ENCODE measurements at places on chromosomes 7 and 10.

GRCh38 chr10:44627591-44628354 lies 242.9 kb upstream of the CXCL12 start:
- DNase-seq = no peak

DNA sequence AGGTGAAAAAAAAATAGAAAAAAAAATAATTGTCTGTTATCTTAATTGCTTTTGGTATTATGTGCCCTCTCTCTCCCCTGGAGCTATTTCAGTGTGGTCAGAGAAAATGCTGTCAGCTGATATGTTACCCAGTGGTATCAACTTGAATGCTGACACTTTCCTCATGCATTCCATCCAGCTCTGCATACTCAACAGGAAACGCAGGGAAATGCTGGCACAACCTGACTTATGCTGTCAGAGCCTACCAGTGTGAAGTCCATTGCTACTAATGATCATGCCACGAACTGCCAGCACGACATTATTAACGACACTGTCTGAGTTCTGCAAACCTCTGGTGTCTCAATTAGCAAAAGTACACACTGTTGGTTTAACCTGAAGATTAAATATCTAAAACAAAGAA lies 182.8 kb downstream of the ZWINT start:
- no peak for DNase-seq

GRCh38 chr7:96426027-96426426 lies 104.1 kb upstream of the SLC25A13 start:
- DNase-seq = no peak

DNA sequence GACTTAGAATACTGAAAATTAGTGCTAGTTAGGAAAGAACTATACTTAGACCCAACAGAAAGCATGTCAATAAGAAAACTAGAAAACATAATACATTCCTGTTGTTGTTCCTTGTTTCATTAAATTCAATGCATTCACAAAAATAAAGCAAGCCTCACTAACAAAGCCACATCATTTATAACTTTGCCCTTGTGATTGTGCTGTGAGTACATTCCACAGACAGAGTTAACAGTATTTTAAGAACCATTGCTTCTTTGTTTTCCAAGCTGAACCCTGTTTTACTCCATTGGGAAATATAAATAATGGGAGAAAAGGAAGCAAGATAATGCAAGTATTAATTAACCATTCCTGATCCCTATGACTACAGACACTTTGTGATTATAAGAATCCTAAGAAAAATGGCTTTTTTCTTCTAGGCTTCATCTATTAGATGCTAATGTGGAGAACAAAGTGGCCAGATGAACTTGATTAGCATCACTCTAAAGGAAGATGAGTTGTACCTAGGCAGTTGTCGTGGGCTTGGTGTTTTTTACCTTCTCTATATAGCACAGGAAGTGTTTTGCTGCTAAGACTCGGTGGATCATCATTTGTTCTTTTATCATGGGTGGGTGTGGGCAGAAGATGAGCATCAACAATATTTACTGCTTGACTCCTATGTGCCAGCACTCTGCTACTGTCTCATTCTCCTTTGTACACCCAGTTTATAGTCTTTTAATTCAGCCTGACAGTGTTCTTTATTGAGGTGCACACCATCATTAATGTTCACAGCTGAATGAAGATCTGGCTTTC lies 34.2 kb upstream of the ZNRF2 start:
- DNase-seq = no peak

DNA sequence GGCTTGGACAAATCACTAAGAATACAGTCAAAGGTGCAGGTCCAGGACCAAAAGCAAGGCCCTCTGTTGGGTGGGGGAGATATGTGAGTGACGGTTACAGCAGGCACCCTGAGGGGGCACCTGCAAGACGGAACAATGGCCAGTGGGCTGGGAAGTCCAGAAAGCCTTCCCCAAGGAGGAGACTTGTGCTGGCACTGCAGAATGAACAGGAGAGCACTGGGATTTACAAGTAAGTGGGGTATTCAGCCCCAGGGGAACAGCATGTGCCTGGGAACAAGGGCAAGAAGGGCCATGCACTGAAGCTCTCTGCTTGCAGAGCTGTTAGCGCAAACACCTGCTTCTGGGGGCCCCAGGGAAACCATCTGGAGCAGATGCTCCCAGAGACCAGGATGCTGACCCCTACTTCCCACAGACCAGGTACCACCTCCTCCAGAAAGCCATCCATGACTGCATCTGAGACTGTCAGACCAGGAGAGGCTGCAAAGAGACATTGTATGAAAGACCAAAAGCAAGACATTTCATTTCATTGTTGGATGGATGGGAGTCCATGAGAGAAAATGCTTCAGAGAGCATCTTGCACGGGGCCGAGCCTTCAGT lies 24.6 kb upstream of the ZMIZ1 start:
- DNase-seq = no peak

- DNase-seq = no peak
Measured at GRCh38 chr7:7125963-7126362, 56.4 kb upstream of the C1GALT1 start.

DNA sequence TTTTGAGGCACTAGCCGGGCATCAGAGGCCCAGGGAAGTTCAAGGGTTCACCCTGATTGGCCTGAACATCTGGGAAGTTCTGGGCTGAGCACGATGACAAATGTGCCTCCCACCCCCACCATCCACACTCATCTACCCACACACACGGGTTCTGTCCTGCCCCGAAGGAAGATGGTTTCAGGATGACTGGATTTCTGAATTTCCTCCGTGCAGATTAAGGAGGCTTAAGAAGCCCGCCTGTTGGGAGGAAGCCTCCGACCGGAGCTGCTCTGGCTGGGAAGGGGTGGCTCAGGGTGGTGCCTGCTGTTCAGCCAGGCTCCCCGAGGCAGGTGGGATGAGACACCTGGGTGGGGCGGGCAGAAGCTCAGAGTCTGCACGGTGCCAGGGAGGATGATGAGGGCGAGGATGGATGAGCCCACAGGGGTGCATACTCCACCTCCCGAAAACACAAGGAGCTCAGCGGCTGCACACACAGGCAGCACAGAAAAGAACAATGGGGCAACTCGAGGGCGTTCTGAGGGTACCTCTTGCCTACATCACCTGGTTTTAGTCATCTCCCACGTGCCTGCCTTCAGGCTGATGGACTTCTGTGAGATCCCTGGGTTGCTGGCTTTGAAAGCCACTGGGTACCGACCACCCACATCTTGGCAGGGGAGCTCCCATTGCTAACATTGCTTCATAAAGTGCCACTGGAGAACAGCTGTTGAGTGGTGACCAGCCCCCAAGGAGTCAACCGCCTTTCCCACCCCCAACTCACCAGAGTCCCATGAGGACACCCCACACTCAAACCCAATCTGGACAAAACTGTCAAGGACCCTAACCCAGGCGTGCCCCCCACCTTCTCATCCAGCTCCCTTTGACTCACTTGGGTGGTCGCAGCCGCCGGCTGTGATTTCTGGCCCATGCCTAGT lies 41.2 kb downstream of the CALML3 start:
- no peak for DNase-seq

- no peak for DNase-seq
Measured at GRCh38 chr7:69864274-69864673, 266.0 kb downstream of the AUTS2 start.

DNA sequence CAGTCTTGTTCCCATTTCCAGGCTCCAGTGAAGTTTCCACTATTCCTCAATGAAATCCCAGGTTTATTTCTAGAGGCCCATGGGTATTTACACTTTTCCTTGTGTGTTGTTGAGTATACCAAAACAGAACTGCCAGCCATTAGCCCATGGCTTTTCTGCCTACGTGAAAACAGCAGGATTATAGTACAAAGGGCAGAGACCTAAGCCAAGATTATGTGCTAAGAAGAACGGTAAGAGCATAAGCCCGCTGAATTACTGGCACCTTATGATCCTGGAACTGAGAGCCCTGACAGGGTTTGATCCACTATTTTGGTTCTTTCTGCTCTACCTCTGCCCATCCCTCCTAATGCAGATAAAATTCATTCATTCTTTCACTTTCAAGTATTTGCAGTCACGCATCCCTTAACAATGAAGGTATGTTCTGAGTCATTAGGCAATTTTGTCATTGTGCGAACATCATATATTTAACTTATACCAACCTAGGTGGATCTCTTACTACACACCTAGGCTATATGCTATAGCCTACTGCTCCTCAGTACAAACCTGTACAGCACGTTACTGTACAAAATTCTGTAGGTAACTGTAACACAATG lies 16.0 kb downstream of the SEMA3C start:
- DNase-seq = no peak

- DNase-seq = no peak
Measured at GRCh38 chr7:22598318-22598920, 98.4 kb upstream of the STEAP1B start.

DNA sequence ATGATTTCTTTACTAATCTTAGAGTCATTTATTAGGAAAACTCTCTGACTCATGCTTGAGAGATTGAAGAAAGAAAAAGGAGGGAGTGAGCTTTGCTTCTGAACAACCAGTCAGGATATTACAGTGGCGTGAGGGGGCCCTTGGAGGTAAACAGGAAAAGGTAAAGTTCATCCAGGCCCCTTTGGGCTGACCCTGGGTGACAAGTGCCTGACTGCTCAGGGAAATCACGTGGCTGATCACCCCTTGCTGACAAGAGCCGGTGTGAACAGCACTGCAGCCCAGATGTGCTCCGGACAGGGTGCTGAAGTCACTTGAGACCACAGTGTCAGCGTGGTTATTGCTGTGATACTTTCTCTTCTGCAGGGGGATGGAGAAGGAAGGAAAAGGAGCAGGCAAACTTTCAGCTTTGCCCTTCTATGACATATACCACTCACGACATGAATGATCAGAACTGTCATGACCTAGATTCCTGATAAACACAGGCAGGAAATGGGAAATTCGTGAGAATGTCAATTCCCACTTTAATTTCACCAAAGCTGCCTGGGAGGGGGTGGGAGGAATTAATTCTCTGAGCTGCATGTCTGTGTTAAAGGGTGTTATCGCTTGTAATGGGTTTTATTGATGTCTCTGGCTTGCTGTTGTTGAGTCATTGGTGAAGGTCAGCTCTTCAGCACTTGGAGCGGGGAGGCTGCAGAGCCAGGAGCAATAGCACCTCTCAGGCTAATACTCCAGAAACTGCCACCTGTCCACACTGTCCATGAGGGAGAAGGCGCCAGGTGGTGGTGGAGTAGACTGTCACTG lies 139.8 kb upstream of the AOAH start:
- DNase-seq = no peak

DNA sequence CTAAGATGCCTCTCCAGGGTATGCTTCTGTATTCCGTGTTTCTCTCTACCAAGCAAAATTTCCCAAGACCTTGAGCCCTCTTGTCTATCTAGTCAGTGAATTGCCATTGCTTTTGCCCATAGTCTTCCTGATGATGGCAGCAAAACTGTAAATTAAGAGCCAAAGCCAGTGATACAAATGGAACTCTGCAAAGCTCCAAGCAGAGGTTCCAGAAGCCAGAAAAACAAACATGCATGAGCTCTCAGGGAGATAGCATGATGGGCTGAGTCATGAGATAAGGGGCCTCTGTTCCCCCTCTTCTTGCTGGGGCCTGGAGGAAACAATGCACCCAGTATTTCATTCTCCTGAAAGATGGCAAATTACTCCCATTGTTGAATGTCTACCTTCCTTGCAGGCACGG lies 24.7 kb downstream of the LSMEM1 start:
- no peak for DNase-seq

DNA sequence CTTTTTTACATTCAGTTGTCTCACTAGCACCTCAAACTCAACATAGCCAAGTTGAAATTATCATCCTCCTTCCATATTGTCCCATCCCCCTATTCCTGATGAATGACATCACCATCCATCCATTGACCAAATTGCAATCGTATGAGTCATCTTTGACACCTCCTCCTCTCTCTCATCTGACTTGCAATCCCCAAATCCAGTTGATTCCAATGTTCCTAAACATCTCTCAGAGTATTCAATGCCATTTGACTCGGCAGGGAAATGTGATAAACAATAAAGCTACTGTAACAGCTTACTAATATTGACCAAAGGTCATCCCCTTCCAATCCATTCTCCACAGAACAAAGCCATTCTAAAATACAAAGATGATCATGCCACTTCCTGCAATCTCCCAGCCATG lies 1047.8 kb downstream of the NRG3 start:
- no peak for DNase-seq

DNA sequence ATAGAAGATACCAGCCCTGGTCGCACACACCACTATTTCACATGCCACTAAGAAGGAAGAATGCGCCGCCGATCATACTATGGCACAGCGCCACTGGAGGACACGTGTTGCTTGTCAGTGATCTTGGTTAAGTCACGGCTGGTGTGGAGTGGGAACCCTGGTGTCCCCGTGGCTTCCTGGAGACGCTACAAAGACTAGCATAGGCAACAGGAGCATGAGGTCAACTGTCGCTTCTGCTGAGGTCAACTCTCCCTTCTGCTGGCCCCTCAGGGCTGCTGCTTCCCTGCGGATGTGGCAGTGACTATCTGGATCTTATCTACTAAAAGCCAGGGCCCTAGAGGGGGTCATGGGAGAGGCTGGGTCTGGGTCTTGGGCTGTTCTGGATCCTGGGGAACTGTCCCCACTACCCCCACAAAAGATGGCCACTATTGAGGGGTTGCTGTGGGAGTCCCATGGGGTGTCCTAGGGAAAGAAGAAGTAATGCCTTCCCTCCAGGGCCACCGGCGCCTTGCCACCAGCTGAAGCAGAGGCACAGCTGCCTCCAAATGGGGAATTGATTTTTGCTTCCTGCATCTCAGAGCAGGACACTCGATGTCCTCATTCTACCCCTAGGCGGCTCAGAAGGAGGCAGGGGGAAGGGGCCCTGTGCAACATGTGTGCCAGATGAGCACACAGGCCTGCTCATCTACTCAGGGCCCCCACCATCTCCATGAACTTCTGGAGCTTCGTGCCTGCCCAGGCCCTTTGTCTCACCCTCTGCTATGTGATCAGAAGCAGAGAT lies 76.6 kb upstream of the PPIF start:
- no peak for DNase-seq

GRCh38 chr10:42640610-42641229 lies 2.4 kb upstream of the ZNF33B start:
- DNase-seq = no peak

GRCh38 chr7:147438216-147438615 lies 1152.3 kb upstream of the C7orf33 start:
- no peak for DNase-seq

Measured in fibroblast of skin of left biceps (primary cell).